Stimulated activated CD8-positive, alpha-beta memory T cell treated with anti-CD3 and anti-CD28 coated beads, Interleukin-2, amount 100 ng/mL, for 48 hours (primary cell): ENCODE measurements at places on chromosomes 3 and 15.

DNA sequence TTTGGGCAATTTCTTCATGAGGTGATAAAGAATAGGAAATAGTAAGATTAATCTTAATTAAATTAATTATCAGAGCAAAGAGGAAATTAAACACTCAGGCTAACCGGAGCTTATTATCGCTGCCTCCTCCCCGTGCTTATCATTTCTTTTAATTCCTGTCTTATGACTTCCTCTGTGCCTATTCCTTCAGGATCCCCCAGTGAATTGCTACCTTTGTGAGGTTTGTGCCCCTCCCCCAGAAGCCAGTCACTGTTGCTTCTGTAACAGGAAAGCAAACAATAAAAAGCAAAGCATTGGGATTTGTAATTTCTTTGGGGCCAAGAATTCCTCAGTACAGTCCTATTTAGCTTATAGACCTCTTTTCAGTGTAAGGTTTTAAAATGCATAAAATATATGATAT is 164.5 kb downstream of the CADPS start:
- no peak for DNase-seq

- no peak for DNase-seq
Measured at GRCh38 chr3:155704771-155705559, 39.9 kb downstream of the PLCH1 start.

- DNase-seq = no peak
Measured at GRCh38 chr3:194275721-194276120, 75.4 kb downstream of the CPN2 start.

DNA sequence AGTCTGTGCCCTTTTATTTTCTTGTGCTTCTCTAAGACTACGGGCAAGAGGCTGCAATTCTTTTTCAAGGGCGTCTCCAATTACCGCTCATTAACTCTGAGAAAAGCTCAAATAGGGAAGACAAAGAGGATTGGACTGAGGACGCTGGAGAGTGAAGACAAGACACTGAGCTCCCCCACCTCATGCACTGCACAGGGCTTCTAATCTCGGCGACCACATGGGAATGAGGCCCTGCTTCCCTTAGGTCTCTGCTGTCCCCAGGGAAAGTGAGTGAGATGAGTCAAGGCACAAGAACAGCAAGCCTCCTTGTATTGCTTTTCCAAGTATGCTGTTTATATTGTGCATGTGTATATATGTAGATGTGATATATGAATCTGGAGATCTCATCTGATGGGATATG is 392.2 kb upstream of the CFAP20DC start:
- DNase-seq = no peak

DNA sequence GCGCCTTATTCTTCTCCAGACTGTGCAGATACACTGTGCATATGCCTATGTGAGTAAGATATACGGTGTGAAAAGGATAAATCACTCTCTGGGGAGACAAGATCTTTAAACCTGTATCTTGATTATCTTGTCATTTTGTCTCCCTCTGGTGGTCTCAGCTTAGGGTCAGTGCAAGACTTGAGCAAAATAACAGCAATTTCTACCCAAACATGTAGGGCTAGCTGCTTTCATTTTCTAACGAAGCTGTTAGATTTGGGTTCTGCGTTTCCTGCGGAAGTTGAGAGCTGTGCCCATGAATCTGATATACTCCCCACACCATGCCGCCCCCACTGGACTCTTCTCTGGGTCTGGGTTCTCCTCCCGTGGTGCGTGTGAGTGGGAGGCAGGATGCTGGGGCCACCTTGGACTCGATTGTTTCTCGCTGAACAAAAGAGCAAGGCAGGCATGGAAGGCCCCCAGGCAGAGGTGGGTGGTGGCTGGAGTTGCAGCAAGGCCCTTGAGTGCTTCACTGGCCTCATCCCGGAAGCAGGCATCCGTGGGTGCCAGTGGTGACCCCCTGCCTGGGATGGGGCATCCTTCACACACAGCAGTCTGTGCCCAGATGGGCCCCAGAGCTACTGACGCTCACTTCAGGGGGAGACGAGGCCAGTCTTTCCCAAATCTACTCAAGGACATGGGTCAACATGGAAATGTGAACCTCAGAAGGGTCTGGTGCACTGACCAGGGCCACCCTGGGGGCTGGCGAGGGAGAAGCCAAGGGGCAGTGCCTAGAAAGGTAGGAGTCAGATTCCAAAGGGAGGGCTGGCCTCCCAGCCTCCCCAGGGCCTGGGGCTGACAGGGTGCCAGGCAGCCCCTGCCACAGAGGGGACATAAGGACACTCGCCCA is 179.6 kb downstream of the NSMCE3 start:
- no peak for DNase-seq

- no peak for DNase-seq
Measured at GRCh38 chr15:89409184-89410038, 74.8 kb upstream of the POLG start.

- DNase-seq = no peak
Measured at GRCh38 chr3:134737516-134737915, 57.5 kb upstream of the EPHB1 start.

- DNase-seq = no peak
Measured at GRCh38 chr3:52092891-52093290, 36.5 kb upstream of the DUSP7 start.

GRCh38 chr3:43390255-43390588 is 103.9 kb downstream of the SNRK start:
- DNase-seq = no peak

DNA sequence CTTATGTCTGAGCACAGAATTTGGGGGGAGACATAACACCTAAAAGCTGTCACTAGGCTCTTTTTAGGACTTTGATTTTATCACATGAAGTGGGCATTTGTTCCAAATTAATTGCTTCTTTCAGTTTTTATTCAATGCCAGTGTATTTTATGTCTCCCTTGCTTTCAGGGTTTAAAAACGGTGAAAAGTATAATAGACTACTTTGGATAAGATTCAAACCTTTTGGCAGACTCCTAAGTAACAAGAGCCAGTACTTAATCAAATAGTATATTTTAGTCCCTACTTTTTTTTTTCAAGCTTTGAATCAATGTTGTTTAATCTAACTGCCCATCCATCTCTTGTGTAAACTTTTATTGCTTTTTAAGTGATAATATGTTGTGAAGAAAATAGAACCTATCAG is 847.2 kb upstream of the DPPA4 start:
- DNase-seq = no peak

- DNase-seq = no peak
Measured at GRCh38 chr3:186079925-186080324, 29.0 kb downstream of the ETV5 start.

DNA sequence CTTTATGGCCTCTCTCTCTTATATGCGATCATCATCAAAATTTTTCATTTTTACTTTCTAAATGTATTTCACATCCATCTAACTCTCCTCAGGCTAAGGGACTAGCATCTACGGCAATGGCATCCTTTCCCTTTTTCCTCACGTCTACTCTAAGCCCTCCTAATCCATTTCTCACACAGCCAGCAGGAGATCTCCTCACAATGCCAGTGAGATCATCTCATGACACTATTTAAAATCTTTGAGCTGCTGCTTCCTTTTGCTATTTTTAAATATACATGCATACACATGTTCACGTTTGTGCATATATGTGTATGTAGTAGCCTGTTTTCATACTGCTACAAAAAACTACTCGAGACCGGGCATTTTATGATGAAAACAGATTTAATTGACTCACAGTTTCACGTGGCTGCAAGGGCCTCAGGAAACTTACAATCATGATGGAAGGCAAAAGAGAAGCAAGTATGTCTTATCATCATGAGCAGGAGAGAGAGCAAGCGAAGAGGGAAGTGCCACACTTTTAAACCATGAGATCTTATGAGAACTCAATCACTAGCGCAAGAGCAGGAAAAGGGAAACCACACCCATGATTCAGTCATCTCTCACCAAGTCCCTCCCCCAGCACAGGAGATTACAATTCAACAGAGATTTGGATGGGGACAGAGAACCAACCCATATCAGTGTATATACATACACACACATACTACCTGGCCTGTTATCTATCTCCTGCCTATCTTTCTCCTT is 599.2 kb upstream of the ROBO1 start:
- no peak for DNase-seq

GRCh38 chr3:189548053-189548452 is 83.1 kb upstream of the TP63 start:
- DNase-seq = no peak

GRCh38 chr3:10193692-10194327 is 29.1 kb downstream of the IRAK2 start:
- DNase-seq = no peak

DNA sequence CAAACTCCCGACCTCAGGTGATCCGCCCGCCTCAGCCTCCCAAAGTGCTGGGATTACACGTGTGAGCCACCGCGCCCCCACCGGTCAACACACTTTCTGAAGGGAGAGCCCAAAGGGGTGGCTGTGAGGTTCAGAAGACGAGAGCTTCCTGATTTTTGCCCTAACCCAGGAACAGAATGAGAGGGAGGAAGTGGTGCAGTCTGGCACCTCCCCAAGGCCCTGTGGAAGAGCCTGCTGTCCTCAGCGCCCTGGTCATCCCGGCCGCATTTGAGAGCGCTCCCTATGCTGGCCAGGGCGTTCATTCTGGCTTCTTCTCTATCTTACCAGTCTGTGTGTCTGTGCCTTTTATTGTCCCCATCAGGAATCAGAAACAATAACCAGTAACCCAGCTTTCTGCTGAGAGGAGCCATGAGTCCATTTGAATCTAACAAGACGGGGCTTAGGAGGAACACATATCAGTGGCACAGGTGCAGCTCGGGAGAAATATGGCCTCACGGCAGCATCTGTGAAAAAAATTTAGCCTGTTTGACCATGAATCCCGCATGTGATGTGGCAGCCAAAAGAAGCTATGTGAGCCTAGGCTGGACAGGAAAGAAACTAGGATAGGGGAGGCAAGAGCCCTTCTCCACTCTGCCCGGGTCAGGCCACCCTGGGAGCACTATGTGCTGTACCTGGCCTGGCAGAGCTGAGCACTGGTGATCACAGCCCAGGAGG is 12.9 kb downstream of the BDH1 start:
- no peak for DNase-seq

GRCh38 chr3:169325521-169326220 is 337.8 kb downstream of the MECOM start:
- DNase-seq = no peak

GRCh38 chr3:112815981-112816380 is 30.7 kb downstream of the CD200R1L start:
- no peak for DNase-seq

GRCh38 chr3:148158210-148158609 is 539.5 kb upstream of the AGTR1 start:
- DNase-seq = no peak

DNA sequence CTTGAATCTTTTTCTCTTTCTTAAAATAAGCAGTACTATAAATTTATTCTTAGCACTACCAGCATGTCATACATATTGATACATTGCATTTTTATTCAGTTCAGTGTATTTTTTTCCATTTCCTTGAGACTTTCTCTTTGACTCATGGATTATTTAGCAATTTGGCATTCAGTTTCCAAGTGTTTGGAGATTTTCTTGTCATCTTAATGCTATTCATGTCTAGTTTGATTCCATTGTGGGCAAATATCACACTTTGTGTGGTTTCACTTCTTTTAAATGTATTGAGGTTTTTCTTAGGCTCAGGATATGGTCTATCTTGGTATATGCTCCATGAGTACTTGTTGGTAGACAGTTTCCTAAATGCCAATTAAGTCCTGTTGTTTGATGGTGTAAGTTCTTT is 99.5 kb downstream of the CHRNA7 start:
- DNase-seq = no peak

DNA sequence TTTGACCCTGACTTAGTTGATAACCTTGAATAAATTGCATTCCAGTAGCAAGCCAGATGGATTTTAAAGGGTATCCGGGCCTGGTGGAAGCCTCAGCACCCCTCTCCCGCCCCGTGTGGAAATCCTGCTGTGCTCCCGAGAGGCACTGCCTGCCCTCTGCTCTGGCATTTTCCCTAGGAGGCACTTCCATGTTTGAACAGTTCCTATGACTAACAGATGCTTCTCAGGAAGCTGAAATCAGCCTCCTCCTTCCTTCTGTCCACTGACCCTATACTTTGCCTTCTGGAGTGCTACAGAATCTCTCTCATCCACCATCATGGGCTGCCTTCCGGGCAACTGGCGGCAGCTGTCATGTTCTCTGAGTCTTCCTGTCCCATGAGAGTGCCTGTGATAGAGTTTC is 90.8 kb downstream of the GABRG3 start:
- DNase-seq = no peak

DNA sequence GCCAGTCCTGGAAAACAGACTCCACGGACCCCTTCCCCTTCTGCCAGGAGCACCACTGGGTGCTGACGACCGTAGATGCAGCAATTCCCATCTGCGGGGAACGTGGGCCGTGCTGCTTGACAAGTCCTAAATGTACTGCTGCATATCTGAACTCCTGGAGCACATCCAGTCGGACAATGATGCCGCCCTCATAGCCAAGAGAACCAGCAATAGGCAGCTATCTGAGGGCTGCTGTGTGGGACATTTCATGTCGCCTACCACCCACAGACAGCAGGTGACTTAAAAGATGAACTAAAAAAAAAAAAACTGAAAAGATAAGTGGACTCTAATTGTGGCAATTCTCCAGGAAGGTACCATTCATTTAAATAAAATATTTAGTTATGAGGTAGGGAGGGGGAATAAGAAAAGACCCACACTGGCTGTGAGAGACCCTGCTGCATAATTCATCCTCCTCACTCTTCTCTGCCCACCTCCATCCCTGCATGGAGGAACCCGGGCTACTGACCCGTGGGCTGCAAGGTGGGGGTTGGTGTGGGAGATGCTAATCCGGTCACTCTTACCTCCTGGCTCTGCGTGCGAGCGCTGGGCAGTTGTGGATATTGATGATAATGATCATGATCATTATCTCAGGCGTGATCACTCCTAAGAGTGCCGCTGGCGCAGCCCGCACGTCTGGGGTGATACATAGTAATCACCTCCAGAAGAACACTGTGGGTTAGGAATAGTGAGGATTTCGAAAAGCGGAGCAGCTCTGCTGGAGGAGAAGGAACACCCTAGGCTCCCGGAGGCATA is 28.3 kb downstream of the ALS2CL start:
- no peak for DNase-seq

- no peak for DNase-seq
Measured at GRCh38 chr3:120148187-120148949, 54.1 kb upstream of the GSK3B start.

DNA sequence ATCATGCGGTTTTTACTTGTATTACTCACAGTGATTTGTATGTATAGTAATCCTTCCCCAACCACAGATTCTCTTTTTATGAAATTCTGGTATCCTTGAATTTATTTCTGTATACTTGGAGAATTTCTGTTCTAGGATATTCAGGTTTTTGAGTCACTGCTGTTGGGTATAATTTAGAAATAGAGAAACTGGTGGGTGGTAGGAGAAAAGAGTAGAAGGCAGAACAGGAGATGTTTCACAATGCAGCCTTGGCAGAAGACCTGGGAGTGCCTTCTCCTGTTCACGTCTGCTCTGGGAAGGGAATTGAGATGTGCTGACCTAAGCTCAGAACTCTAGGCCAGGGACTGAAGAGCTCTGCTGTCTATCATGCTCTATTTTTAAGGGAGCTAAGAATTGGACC is 193.6 kb downstream of the EPHB1 start:
- DNase-seq = no peak
